ENCODE measurements at places on chromosomes 5 and 9.

DNA sequence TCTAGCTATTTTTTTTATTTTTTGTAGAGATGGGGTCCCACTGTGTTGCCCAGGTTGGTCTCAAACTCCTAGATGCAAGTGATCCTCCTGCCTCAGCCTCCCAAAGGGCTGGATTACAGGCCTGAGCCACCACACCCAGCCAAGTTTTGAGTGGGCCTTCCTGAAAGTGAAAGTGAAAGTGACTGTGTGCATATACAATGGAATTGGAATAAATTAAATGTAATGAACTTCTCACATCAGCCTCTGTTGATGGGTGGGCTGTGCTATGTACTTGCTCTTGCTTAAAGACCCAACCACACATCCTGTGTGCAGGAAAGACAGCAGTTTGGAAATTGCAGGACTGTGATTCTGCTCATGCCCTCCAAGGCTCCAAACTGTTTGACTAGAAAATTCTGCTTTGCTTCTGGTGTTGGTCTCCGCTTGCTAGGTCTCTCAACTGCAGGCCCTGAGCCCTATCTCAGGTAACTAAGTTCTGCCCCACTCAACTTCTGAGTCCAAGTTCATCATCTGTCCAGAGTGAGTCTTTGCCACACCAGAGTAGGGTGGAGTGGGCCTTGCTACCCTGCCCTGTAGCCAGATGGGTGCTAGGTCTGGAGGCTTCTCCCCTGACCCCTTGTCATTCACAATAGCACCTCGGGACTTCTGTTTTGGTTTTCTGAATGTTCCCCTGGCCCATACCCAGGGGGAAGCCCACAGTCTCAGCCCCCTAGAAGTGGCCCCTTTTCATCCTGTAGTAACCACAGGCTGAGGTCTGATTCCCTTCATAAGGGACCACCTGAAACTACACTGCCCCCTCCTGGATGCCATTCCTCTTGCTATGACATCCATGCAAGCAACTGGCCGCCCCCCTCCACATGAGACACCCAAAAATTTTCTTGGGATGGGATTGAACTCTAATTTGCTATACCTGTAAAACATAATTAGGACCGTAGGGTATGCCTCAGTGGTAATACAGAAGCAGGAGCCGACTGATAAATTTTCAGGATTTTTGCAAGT lies 36.5 kb upstream of the RAD23B start:
- DNase-seq = no peak

- no peak for DNase-seq
These were observed 46.6 kb downstream of the SPATA31D1 start for GRCh38 chr9:82034956-82035731.

GRCh38 chr5:67082941-67083340 lies 113.7 kb downstream of the CD180 start:
- DNase-seq = no peak

DNA sequence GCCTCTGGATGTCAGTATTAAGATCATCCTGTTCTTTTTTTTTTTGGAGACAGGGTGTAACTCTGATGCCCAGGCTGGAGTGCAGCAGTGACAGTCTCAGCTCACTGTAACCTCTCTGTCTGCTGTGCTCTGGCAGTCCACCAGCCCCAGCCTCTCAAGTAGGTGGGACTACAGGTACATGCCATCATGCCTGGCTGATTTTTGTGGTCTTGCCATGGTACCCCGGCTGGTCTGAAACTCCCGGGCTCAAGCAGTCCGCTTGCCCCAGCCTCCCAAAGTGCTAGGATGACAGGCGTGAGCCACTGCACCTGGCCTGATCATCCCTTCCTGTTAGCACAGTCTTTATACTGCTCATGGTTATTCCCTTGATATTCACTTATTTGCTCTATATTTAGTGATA lies 3.5 kb downstream of the KDM4C start:
- no peak for DNase-seq

DNA sequence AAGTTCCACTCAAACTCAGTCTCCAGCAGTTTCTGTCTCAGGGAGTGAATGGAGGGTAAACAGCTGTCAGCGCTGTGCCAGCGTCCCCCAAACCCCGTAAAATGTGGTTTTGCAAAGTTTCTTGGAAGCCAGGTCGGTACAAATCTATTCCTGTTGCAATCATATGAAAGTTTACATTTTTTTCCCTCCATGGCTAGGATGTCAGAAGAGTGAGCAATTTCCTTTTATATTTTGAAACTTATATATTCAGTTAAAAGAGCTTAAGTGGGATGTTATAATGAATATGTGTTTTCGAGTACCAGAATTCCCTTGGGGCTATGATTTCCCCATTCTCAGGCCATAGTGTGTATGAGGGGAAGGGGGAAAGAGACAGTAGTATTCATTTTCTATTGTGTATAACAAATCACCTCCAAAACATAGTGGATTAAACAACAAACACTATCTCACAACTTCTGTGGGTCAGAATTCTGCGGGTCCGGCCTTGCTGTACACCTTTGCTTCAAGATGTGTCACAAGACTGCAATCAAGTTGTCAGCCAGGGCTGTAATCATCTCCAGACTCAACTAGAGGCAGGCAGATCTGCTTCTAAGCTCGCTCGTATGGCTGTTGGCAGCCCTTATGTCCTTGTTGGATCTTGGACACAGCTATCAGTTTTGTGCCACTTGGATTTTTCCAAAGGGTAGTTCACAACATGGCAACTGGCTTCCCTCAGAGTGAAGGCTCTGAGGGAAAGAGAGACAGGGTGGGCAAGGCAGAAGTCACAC lies 107.4 kb downstream of the SNX18 start:
- no peak for DNase-seq

DNA sequence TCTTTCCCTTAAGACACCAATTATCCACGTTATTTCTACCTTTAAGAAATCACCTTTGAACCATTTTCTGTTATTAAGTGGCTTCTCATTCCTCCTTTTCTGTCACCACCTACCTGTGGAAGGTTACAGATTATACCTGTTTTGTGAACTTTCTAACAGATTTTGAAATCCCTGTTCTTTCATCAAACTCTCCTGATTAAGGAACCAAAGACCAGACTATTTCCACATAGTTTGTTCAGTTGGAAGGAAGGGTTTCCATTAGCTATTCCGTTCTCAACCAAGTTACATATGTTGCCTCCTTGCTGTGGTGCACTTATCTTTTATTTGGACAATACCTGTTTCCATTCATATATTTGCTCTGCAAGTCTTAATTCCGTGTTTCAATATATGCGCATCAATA lies 343.6 kb downstream of the ADGRV1 start:
- DNase-seq = no peak

DNA sequence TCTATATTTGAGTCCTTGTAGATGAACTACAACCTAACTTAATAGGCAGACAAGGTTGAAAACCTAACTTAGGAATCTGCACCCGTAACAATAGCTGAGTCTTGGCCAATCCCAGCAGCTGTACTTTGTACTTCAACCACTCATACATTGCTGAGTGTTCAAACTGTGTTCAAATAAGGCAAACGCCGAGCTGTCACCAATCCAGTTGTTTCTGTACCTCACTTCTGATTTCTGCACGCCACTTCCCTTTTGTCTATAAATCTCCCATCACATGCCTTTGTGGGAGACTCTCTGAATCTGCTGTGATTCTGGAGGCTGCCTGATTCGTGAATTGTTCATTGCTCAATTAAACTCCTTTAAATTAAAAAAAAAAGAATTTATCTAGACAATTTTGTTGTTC lies 167.8 kb upstream of the TUT7 start:
- no peak for DNase-seq

GRCh38 chr9:36123515-36123914 lies 13.0 kb upstream of the GLIPR2 start:
- no peak for DNase-seq

- DNase-seq = no peak
These were observed 430.1 kb upstream of the WWC1 start for GRCh38 chr5:167861129-167861927.
